Body of pancreas (tissue), 4 donors: ENCODE measurements at places on chromosomes 12 and 14.

DNA sequence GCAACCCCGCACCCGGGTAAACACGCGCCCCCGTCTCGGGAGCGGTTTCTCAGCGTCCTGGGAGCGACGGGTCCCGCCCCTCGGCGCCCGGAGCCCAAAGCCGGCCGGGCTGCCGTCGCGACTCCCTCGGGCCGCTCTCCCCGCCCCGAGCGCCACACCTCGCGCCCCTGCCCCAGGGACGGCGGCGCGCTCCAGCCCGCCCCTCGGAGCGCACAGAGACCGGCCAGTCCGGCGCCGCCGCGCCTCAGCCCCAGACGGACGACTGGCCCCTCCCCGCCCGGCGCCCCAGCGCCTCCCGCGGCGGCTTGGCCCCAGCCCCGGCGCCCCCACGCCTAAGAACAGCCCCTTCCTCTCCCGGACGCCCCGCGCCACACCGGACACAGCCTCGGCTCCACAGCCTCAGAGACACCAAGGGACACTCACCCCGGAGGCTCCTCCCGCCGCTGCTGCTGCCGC, 411 bp downstream of the BTBD7 start:
- peaks cover 41% of the 10 kb centered on the region for H3K4me1 ChIP-seq
- H3K27me3 ChIP-seq = no peaks in the 10 kb centered on the region
- peak; percentile 66 for DNase-seq
- no peaks in the 10 kb centered on the region for H3K36me3 ChIP-seq
- peak overlapping the region; percentile 53 for H3K4me3 ChIP-seq

GRCh38 chr14:93811676-93812075, 23.4 kb upstream of the PRIMA1 start:
- no peak overlapping the region for H3K4me3 ChIP-seq
- no peak for DNase-seq
- H3K36me3 ChIP-seq = no peaks in the 10 kb centered on the region
- no peaks in the 10 kb centered on the region for H3K4me1 ChIP-seq
- no peaks in the 10 kb centered on the region for H3K27me3 ChIP-seq

- DNase-seq = no peak
- H3K27me3 ChIP-seq = no peaks in the 10 kb centered on the region
- peaks cover 30% of the 10 kb centered on the region for H3K36me3 ChIP-seq
- peaks cover 5% of the 10 kb centered on the region for H3K4me1 ChIP-seq
- H3K4me3 ChIP-seq = no peak overlapping the region
Measured at GRCh38 chr12:69602954-69603353, 7.8 kb downstream of the LRRC10 start.

DNA sequence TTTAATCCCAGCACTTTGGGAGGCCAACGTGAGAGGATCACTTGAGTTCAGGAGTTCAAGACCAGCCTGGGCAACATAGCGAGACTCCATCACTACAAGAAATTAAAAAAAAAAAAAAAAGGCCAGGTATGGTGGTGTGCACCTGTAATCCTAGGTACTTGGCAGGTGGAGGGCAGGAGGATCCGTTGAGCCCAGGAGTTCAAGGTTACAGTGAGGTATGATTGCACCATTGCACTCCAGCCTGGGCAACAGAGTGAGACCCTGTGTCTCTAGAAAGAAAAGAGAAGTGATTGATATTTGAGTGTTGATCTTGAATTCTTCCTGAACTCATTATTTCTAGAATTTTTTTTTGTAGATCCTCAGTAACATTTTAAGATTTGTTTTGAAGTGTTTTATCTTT, 59.4 kb downstream of the ADIPOR2 start:
- no peaks in the 10 kb centered on the region for H3K4me1 ChIP-seq
- no peaks in the 10 kb centered on the region for H3K36me3 ChIP-seq
- no peaks in the 10 kb centered on the region for H3K27me3 ChIP-seq

- DNase-seq = no peak
- no peak overlapping the region for H3K4me3 ChIP-seq
- H3K27me3 ChIP-seq = no peaks in the 10 kb centered on the region
- no peaks in the 10 kb centered on the region for H3K36me3 ChIP-seq
- H3K4me1 ChIP-seq = no peaks in the 10 kb centered on the region
Measured at GRCh38 chr12:112219195-112219594, 93.8 kb downstream of the TRAFD1 start.

GRCh38 chr14:96960598-96961116, 163.5 kb downstream of the VRK1 start:
- DNase-seq = no peak
- no peaks in the 10 kb centered on the region for H3K27me3 ChIP-seq
- no peak overlapping the region for H3K4me3 ChIP-seq
- H3K27ac ChIP-seq = no peak overlapping the region
- no peaks in the 10 kb centered on the region for H3K36me3 ChIP-seq

GRCh38 chr12:40573024-40573423, 119.2 kb upstream of the CNTN1 start:
- no peaks in the 10 kb centered on the region for H3K27me3 ChIP-seq
- no peaks in the 10 kb centered on the region for H3K4me1 ChIP-seq
- no peak overlapping the region for H3K27ac ChIP-seq
- DNase-seq = no peak
- H3K36me3 ChIP-seq = no peaks in the 10 kb centered on the region

GRCh38 chr12:75414671-75415070, 23.8 kb downstream of the GLIPR1L2 start:
- no peaks in the 10 kb centered on the region for H3K36me3 ChIP-seq
- H3K4me3 ChIP-seq = no peak overlapping the region

DNA sequence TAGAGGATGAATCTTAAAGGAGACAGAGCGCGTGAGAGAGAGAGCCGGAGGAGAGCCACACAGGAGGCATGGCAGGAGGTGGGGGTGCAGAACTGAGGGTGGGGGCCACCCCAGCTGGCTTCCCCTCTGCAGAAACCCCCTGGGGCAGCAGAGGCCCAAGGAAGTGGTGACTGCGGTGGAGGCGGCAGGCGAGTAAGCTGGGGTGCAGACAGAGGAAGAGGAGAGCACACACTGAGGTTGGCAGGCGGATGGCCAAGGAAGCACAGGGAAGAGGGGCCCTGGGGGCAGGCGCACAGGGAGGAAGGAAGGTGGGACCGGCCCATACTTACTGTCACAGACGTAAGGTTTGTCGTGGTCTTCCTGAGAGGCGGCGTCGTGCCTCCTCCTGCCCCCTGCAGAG, 179.8 kb downstream of the DPF3 start:
- no peaks in the 10 kb centered on the region for H3K27me3 ChIP-seq
- H3K4me1 ChIP-seq = no peaks in the 10 kb centered on the region
- H3K27ac ChIP-seq = no peak overlapping the region
- no peak for DNase-seq
- no peak overlapping the region for H3K4me3 ChIP-seq

GRCh38 chr14:51119411-51120051, 24.6 kb upstream of the TRIM9 start:
- H3K36me3 ChIP-seq = no peaks in the 10 kb centered on the region
- H3K4me3 ChIP-seq = no peak overlapping the region
- H3K27me3 ChIP-seq = no peaks in the 10 kb centered on the region
- H3K4me1 ChIP-seq = no peaks in the 10 kb centered on the region
- no peak overlapping the region for H3K27ac ChIP-seq

GRCh38 chr12:112826011-112826410, 34.5 kb downstream of the RPH3A start:
- H3K27ac ChIP-seq = no peak overlapping the region
- H3K27me3 ChIP-seq = no peaks in the 10 kb centered on the region
- no peaks in the 10 kb centered on the region for H3K4me1 ChIP-seq
- no peak overlapping the region for H3K4me3 ChIP-seq
- DNase-seq = no peak
